Stimulated activated CD8-positive, alpha-beta memory T cell treated with anti-CD3 and anti-CD28 coated beads, Interleukin-15, amount 100 ng/mL, for 48 hours (primary cell): ENCODE measurements at places on chromosomes 2 and 18.

- no peak for DNase-seq
Measured at GRCh38 chr2:72148003-72148836, 558 bp upstream of the CYP26B1 start.

- DNase-seq: no peak
Measured at GRCh38 chr2:11748018-11748860, 1.8 kb downstream of the LPIN1 start.

DNA sequence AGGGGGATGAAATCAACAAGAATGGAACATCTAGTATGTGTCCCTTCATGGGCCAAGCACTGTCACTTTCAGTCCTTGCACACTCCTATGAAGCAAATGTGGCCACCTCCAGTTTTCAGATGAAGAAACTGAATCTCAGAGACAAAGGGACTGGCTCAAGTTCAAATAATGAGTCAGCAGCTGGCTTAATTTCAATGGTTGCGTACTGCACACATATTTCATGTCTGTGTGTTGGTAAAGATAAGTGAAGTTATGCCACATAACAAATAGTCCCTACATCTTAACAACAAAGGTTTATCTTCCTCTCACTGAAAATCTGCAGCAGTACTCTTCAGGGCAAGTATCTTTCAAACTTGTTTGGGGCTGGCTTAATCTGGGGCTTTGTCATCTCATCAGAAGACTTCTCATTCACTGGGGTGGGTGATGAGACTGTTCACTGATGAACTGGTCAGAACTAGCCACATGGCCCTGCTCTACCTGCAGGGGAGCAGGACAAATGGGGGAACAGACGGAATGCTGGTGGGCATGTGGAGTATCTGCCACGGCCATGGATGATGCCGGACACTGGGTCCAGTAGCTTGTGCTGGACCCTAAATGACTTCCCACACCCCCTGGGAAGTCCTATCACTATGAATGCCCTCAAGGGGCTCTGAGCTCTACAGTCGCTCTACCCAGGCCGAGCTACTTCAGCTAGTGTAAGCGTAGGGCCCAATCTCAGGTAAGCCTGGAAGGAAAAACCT, 263.2 kb downstream of the CYP26B1 start:
- DNase-seq: no peak

DNA sequence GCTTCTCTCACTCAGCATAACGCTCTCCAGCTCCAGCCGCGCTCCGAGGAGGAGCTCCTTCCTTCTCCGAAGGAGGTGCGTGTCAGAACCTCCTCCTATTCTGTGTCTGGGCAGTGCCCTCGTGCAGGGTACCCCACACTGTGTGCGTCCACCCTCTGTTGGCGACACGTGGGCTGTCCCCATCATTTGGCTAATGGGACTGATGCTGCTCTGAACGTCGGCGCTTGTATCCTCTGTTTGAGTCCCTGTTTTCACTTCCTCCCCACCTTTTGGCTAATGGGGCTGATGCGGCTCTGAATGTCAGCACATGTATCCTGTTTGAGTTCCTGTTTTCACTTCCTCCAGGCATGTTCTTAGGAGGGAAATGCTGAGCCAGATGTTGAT, 22.2 kb downstream of the KCNG2 start:
- no peak for DNase-seq

DNA sequence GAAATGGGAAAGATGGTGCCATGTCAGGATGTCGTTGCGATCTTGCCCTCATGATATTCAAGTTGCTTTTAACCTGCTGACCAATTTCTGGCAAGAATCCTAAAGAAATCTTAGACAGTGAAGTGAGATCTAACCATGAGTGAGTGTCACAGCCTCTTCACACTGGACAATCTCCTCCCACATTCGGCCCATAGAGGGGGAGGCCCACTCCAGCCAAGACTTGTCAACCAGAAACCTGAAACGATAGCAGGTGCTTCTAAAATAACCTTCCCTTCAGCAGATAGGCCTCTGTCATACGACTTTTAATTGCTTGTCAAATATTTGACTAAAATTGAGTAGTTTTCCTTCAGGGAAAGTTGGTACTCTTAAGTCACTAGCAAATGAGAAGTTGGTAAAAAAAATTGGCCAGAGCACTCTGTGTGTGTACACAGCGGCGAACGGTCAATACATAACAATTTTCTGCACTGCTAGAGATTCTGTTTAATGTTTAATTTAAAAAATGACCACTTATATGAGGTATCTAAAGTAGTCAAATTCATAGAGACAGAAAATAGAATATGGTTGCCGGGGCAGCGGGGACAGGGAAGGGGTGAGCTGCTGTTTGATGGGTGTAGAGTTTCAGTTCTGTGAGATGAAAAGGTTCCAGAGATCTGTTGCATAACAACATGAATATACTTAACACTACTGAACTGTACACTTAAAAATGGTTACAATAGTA, 110.2 kb downstream of the VAPA start:
- no peak for DNase-seq

- no peak for DNase-seq
Measured at GRCh38 chr2:200490001-200490400, 19.9 kb downstream of the KCTD18 start.

DNA sequence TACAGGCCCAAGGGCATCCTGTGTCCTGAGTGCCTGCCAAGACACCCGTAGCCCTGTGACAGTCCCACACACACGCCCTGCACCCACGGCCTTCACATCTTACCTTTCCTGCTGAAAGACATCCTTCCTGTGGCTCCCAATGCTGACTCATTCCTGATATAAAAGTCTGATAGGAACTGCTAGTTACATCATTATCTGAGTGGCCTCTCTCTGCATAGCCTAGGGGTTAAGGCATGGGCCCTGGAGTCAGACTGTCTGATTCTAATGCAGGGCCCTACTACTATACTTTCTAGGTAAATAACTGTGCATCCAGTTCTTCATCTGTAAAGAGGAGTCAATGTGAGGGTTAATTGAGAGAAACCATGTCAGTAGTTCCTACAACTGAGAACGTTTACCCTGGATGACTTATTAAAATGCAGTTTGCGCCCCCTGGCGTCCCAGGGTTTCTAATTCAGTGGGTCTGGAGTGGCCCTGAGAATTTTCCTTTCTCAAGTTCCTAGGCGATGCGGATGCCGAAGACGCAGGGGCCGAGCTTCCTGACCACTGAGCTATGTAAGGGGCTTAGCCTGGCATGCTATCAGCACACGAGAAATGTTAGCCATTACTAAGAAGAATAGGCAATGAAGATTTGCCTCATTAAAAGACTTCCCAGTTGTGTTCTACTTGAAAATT, 6.0 kb upstream of the GPR45 start:
- DNase-seq: peak; percentile 38

DNA sequence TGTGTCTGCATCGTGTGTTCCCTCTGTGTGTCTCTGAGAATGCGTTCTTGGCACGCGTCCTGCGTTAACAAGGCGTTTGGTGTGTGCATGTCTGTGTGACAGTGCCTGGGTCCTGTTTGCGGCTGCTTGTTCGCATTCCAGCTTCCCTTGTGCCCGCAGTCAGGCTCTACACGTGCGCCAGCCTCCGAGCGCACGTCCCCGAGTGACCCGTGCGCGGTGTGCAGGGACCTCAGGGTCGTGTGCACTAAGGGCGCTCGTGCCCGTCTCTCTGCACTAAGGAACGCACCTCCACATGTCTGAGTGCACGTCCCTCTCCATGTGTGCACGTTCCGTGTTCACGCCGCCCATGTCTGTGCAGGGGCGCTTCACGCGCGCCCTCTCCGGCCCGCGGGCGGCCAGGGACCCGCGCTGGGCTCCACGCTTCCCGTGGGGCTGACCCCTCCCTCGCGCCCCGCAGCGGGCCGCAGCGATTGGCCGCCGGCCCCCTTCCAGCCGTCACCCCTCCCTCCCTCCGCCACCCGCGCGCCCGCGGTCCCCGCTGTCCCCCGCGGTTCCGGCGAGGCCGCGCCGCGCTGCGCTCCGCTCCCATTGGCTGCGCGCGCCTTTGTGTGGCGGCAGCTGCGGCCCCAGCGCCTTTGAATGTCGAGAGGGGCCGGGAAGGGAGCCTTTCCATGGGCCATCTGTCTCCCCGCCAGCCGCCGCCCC, 229.4 kb downstream of the HAUS1 start:
- no peak for DNase-seq

- no peak for DNase-seq
Measured at GRCh38 chr2:156765043-156765442, 328.9 kb downstream of the GPD2 start.

- DNase-seq: no peak
Measured at GRCh38 chr2:199668645-199669044, 182.3 kb downstream of the FTCDNL1 start.

GRCh38 chr2:85553184-85553583, 8.1 kb downstream of the GGCX start:
- DNase-seq: no peak

- no peak for DNase-seq
Measured at GRCh38 chr2:106545007-106545406, 57.8 kb downstream of the CD8B2 start.

DNA sequence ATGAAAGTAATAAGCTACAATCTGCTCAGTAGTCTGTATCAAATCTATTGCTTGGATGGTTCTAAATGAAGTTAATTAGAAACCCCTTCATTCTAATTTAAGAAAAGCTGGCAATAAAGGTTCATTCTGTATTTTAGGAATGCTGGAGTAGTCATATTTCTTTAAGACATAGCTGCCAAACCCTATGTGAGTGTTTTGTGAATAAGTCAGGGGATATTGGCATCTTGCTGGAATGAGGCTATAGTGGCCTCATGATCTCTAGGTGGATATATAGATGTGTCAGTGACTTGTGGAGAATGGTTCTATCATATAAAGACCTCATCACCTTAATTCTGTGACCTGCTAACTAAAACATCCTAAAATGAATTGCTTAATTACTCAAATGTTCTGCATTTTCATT, 196.3 kb downstream of the PDE1A start:
- no peak for DNase-seq

GRCh38 chr18:48945953-48946217, 4.9 kb downstream of the SMAD7 start:
- DNase-seq: no peak

- DNase-seq: no peak
Measured at GRCh38 chr18:55235094-55235461, 275.8 kb upstream of the CCDC68 start.

DNA sequence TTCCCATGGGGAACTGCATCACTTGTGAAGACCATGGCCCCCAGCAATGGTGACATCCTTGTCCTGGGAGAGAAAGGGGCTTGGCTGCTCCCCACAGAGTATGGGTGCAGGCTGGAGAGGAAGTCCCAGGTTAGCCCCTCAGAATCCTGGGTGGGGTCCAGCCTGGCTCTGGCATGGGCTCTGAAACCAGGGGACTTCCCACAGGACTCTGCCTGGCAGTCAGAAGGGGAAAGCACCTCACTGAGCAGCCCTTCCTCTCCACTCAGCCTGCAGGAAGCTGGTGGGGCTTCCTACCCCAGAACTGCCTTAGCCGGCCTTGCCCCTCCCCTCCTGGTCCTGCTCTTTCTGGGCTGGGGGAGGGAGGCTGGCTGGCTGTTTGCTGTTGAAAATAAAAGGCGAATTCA, 3.7 kb downstream of the NEURL3 start:
- DNase-seq: no peak

GRCh38 chr18:67385455-67385854, 131.1 kb downstream of the DSEL start:
- DNase-seq: no peak

GRCh38 chr2:238502088-238502810, 75.5 kb downstream of the ASB1 start:
- DNase-seq: no peak

DNA sequence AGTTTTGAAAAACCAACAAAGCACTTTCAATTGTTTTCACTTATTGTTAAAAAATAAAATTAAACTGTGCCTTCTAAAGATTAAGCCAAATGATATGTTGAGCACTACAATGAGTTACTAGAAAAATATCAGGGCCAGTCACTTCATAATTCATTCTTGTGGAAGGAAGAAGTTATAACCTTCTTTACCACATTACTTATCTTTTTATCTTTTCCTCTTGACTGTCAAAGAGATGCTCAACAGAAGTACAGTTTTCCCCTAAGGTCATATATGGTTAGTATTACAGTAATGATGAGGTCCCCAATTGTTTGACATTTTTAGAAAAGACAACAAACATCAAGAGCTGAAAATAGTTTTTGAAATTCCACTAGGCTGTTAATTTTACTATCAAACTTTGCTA, 9.4 kb downstream of the PELI1 start:
- DNase-seq: no peak

DNA sequence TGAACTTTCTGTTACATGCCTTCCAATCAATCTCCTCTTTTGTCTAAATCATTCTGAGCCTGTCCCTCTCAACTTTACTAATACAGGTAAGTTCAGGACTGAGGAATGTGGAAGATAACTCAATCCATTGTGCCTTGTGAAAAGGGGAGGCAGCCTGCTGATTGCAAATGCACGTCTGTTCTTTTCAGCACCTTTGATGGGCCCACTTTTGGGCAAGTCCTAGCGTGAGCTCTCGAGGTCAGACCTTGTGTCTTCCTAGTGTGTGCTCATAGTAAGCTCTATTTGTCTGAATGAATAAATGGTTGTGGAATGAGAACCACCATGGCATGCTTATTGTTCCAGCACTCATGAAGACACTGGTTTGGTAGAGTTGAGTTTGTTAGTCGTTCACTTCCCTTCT, 50.4 kb upstream of the REL start:
- no peak for DNase-seq

GRCh38 chr2:29724282-29724681, 197.1 kb downstream of the ALK start:
- DNase-seq: no peak

GRCh38 chr18:62140259-62140658, 46.6 kb downstream of the PIGN start:
- no peak for DNase-seq

DNA sequence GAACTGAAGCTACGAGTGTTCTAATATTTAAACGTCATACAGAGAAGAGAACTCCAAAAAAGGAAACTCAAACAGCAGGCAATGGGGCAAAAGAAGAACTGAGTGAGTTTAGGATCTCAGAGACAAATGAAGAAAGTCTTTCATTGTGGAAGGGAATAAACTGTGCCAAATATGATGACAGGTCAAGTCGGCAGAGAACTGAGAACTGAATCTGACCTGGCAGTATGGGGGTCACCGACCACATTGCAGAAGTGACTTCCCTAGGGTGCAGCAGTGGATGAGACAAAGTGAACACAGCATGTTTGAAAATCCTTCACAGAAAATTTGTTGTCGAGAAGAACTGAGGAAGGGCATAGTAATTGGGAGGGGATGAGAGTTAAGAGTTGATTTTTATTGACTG, 55.9 kb downstream of the TTC21B start:
- DNase-seq: no peak

DNA sequence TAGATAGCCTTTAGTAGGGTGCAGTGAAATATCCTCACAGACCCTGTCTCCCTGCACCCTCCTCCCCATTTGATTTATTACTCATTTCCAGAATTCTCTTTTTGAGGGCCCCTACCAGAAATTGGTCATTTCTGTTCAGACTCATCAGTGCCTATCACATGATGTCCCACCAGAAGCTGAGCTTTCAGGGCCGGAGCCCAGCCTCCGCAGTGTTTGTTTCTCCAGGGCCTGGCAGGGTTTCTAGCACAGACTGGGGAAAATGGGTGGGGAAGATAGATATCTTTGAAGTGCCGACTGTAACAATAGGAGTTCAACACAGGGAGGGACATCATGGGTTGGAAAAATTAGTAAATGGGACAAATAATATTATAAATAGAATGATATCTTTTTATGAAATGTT, 208.0 kb downstream of the PTGR3 start:
- DNase-seq: no peak

- no peak for DNase-seq
Measured at GRCh38 chr2:9336241-9336575, 87.1 kb downstream of the ITGB1BP1 start.

- no peak for DNase-seq
Measured at GRCh38 chr2:19823507-19823906, 78.3 kb downstream of the TTC32 start.
